ENCODE measurements at places on chromosomes 1 and 21. TPM values are rescaled to one million over a fixed set of nuclear protein-coding genes. Genes with fewer than 3 reads are reported as not detected.

The LRRC52 gene
- 0.32 TPM for polyA plus RNA-seq

The OR2T10 gene
- polyA plus RNA-seq, result not detected

The SLC44A5 gene
- polyA plus RNA-seq, result 1.9 TPM

The IL12RB2 gene
- polyA plus RNA-seq, result 0.59 TPM

The ARL8A gene
- polyA plus RNA-seq, result 41.7 TPM

The DOCK7 gene
- not detected for polyA plus RNA-seq

The KCNK2 gene
- polyA plus RNA-seq, result 12.7 TPM

The NOL9 gene
- polyA plus RNA-seq, result 19.3 TPM

The GBP4 gene
- 3.8 TPM for polyA plus RNA-seq

DNA sequence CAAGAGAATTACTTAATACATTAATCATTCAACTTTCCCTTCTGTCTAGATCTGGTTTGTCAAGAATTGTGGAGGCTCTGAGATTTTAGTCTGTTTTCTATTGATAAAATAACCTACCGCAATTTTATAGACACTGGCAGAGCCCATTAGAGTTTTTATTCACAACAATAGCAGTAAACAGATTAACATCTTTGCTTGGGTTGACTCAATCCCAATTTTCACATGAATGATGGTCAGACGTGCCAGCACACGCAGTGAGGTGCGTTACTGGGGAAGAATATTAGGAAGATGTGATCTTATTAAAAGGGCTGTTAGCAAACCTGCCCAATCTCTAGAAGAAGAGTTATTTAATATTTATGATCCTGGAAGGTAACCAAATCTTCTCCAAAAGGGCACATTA lies 736.6 kb downstream of the MRPL39 start:
- no peak for DNase-seq

DNA sequence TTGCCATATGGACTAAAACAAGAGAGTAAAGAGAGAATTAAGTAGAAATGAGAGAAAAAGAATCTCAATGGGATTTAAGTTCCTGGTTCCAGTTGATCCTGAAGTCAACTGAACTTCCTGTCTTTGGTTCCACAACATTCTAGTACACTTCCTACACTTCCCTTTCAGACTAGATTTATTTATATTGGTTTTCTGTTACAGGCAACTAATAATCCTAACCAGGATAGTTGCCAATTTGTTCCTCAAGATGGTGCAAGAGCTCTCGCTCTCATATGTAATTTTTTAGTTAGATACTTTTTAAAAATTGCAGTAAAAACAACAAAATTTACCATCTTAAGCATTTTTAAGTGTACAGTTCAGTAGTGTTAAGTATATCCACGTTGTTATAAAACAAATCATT lies 28.8 kb upstream of the TRIM45 start:
- DNase-seq, result no peak

GRCh38 chr1:75276385-75276784 lies 142.2 kb downstream of the LHX8 start:
- no peak for DNase-seq

DNA sequence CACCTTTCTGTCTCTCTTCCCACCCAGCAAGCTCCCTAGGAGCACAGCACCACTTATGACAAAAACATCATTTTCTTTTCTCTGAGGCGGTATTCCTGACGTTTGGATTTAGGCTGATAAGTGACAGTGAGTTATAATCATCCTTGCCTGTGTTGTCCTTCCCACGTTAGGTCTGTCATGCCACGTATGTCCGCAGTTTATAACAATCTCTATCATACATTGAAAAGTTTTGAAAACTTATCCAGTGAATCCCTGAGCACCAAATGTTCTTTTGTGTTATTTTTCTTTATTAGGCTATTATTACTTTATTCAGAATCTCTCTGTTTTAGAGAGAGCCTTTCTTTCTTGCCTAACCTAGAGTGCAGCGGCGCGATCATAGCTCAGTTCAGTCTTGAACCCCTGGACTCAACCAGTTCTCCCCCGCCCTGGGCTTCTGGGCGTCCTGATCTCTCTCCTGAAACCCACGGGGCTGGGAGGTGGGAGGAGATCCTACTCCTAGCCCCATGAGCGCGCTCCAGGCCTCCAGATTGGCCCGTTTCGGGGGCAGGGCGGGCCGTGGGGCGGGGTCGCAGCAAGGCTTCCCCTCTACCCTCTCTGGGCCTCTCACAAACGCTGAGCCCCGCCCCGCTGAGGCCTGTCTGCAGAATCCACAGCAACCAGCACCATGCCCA lies at the start of gene GSTM2:
Gene GSTM2 (plus strand): TSS at position 606 of the 671 bp plus-strand sequence. CDS start 59 bp downstream, at position 665.
- DNase-seq, result peak; percentile 94

DNA sequence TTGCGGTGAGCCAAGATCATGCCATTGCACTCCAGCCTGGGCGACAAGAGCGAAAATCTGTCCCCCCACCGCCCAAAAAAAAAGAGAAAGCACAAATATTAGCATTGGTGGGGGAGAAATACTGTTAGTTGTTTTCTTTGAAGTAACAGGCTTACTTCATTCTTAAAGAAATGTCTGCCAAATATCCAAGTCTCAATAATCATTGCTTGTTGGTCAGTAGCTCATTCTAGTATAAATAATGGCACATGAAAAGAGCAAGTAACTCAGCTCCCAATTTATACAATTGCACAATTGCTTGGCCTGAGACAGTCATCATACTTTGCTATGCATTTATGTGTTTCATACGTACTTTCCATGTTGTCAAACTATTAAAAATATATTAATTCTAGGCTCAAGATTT lies 499.2 kb upstream of the PLXNA2 start:
- no peak for DNase-seq

DNA sequence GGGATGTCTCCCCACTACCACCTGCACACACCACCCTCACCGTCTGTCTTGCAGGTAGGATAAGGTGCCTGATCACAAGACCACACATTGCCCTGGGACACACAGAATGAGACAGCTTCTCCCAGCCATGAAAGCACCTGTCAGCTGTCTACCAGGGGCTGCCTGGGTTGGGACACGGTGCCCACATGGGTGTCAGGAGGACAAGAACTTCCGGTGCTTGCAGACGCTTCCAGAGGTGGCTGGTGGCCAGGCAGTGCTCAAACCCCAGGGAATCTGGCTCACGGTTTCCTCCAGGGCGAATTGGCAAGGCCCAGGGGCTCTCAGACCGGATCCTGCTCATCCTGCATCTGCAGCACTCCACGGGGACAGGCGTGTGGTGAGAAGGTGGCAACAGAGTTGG lies 182.6 kb upstream of the ARHGEF16 start:
- DNase-seq, result no peak

DNA sequence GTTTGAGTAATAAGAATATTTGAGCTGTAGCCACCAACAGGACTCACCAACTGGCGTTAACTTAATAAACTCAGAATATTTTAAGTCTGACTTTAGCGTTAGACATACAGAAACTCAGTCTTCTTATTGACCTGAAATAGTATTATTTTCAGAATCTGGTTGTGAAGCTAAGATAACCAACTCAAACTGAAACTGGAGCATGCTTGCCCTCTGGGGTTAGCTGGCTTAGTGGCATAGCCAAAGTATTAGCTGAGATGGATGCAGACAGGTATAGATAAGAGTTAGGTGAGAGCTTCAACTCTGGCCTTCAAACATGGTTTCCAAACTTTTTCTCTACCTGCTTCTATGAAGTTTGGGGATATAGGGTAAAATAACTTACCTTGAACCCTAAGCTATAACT lies 40.5 kb downstream of the AMY1C start:
- DNase-seq, result no peak

- DNase-seq, result no peak
These were observed 23.2 kb downstream of the RPE65 start for GRCh38 chr1:68426594-68426993.

GRCh38 chr1:25813734-25814471 lies 5.9 kb upstream of the MTFR1L start:
- DNase-seq, result no peak

GRCh38 chr1:202010180-202011015 lies at the start of gene ELF3:
Gene ELF3, plus strand, starts transcription at chr1:202010587. Its CDS starts 550 bp downstream, at chr1:202011137.
- DNase-seq, result no peak

DNA sequence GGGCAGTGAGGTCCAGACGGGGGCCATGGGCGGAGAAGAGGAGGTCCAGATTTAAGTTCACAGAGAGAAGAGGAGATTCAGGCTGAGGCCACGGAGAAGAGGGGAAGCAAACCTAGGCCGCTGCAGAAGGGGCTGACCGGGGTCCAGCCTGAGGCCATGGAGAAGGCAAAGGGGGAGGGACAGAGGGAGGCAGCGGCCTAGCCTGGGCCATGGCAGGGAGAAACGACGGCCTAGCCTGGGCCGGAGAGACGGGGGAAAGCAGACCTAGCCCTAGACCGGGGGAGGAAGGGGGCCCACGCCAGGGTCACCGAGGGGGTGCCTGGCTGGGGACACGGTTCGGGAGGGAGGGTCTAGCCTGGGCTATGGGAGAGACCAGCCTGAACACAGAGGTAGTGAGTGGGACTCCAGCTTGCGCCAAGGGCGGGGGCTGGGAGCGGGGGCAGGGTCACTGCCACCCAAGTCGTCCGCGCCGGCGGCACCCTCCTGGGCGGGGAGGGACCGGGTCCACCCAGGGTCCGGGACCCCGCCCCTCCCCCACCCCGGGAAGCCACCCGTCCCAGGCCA lies 459 bp downstream of the CAPZB start:
- DNase-seq, result peak; percentile 35

GRCh38 chr21:37366482-37367316 lies at the start of gene DYRK1A:
Gene DYRK1A, plus strand, starts transcription at chr21:37366773. Its CDS starts 53,602 bp downstream, at chr21:37420375.
- DNase-seq, result peak; percentile 100

DNA sequence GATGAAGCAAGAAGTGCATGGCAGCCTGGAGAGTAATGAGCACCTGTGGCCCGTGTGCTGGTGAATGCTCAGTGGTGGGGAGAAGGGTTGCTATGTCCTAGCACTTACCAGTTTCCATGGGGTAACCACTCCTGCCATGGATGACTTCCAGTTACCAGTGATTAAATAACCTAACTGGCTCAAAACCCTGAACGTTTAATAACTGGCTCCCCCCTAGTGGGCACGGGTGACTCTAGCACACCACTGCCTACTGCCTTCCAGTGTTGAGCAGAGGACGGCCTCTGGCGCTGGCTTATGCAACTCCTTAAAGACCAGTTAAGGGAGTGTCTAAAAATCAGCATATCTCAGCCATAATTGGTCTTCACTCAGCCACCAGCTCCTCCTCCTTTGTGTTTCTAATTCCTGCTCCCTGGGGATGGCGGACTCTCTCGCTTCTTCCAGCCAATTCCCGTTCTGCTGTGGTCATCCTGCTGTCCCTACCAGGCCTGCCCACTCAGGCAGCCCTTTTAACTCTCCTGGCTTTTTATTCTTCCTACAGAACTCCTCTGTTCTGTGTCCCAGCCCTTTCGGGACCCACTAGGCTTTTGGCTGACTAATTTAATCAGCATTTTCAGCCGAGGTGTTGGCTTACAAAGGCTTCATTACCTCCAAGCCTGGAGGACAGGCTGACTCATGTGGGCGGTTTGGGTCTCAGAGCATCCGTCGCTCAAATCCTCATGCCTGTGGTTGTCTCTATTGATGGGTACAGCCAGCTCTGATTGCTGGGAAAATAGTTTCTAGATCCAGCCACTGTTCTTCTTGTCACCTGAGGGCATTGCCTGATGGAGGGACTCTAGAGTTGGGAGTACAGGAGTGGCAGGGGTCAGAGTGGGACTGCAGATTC lies 332.4 kb downstream of the CAMTA1 start:
- no peak for DNase-seq

- no peak for DNase-seq
These were observed 165.2 kb upstream of the SAMSN1 start for GRCh38 chr21:14711287-14711686.

GRCh38 chr21:41247561-41248545 lies 68.7 kb upstream of the FAM3B start:
- DNase-seq, result no peak

DNA sequence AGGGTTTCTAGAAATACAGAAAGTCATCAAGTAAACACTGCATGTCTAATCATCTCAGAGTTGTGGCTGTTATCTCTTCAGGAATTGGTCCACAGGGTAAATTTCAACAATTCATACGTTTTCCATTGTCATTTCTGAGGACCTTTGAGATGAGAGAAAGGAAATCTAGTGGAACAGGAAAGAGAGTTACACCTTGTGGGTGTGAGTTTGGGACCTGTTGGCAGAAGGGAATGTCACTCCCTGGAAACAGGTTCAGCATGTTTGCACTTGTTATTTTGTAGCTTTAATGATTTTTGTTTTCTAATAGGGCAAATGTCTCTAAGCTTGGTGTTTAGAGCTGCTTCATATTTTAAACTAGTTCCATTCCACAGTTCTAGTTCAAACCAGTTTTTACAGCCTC lies 5.6 kb downstream of the TMEM167B start:
- DNase-seq, result no peak

DNA sequence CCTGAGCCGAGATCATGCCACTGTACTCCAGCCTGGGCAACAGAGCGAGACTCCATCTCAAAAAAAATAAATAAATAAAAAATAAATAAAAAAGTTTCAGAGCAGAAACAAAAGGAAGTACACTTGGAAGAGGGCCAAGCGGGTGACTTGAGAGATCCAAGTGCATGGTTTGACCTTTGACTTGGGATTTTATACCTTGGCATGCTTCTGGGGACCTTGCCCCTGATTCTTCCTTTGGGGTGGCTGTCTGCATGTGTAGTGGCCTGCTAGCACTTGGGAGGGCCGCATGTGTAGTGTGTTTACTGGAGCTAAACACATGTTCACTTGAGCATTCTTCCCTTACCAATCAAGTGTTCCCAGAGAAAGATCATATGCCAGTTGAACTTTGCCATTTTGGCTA lies 114.0 kb downstream of the DTL start:
- no peak for DNase-seq

DNA sequence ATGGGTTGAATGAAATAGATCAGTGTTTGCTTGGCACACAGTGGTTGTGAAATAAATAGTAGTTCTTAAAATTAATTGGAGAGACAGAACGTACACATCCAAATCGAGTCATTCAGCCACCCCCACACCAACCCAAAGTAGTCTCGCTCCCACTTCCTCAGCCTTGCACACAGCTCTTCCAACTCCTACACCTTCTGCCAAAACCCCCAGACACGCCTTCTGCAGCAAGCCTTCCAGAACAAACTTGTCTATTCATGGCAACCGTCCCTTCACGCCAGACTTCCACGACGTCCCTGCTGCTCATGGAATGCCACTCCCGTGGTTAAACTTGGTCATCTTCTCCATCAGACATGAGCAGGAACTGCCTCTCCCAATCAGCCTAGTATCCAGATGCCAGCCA lies 37.5 kb upstream of the RD3 start:
- DNase-seq, result no peak

All from muscle of arm (tissue), 14 donors.